ENCODE measurements at places on chromosomes 2 and 18.
A peak's percentile ranks its signal among the peaks of the same experiment; 100 is the strongest.

GRCh38 chr2:235194351-235194750 is 242.5 kb downstream of the SH3BP4 start:
- no peaks in the 10 kb centered on the region for H3K4me1 ChIP-seq
- DNase-seq = no peak
- H3K36me3 ChIP-seq = no peaks in the 10 kb centered on the region
- no peak overlapping the region for H3K4me3 ChIP-seq
- no peaks in the 10 kb centered on the region for H3K27me3 ChIP-seq

GRCh38 chr2:154688373-154688772 is 10.1 kb upstream of the KCNJ3 start:
- no peaks in the 10 kb centered on the region for H3K27me3 ChIP-seq
- no peaks in the 10 kb centered on the region for H3K4me1 ChIP-seq
- H3K27ac ChIP-seq = no peak overlapping the region
- H3K4me3 ChIP-seq = no peak overlapping the region
- no peak for DNase-seq

- H3K4me1 ChIP-seq = no peaks in the 10 kb centered on the region
- H3K27ac ChIP-seq = no peak overlapping the region
- no peak for DNase-seq
- H3K36me3 ChIP-seq = no peaks in the 10 kb centered on the region
Observed at GRCh38 chr2:65452150-65452895, 19.9 kb upstream of the SPRED2 start.

DNA sequence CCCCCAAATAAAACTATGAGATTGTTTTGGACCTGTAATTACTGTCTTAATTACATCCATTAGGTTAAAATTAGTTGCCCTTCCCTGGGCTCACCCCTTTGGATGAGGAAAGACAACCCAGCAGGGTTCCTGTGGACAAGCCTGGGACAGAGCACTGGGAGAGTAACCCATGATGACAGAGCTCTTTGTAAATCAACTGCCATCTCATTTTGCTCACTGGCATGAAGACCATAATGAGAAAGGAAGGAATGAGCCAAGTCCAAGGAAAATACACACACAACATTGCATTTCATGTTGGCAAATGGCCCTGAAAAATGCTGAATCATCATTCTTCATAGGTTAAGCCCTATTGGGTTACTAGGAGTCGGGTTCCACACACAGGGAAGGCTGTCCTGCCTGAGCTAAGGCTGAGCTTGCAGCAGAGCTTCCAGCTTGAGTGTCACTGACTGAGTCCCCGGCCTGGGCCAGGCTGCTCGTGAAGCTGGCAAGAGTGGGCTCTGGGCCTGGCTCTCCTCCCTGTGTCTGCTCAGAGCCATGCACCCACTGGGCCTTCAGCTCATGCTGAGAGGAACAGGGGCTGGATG is 94.1 kb upstream of the ACAA2 start:
- H3K27ac ChIP-seq = no peak overlapping the region
- no peak for DNase-seq
- H3K27me3 ChIP-seq = no peaks in the 10 kb centered on the region
- no peaks in the 10 kb centered on the region for H3K36me3 ChIP-seq
- no peaks in the 10 kb centered on the region for H3K4me1 ChIP-seq

DNA sequence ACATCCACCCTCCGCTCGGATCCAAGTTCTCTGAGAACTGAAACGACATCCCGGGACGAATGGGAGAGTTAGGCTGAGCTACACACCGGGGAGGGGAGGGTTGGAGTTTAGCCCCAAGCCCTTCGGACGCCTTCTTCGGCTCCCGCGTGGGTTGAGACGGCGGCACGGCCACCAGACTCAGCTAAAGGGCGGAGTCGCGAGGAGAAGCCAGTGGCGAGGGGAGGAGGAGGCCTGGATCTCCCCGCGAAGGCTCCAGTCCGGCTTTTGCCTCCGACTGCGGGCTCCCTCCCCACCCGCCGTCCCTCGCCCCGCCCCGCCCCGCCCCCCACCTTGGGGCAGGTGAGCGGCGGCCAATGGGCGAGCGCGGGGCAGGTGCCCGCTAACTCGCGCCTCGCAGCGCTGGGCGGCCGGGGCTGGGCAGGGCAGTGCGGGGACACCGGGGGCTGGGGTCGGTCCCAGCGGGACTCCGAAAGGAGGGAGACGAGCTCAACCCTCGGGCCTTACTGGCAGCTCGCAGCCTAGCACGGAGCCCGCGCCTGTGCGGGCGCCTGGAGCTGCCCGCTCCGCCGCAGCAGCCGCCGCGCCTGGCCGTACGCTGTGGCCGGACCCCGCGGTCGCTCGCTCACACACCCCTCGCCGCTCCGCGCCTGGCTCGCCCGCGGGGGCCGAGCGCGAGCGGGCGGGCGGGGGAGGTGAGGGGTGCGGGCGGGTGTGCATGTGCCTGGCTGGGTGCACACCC is at the start of gene EMX1:
Gene EMX1, plus strand, starts transcription at position 382 of the 739 bp plus-strand sequence. Its CDS starts 334 bp downstream, at position 716.
- H3K4me3 ChIP-seq = peak within 1 kb of the TSS; percentile 19
- peaks cover 53% of the 10 kb centered on the region for H3K4me1 ChIP-seq
- DNase-seq = peak; percentile 84
- H3K27ac ChIP-seq = peak within 1 kb of the TSS; percentile 8
- H3K27me3 ChIP-seq = peaks cover 100% of the 10 kb centered on the region
